ENCODE measurements at places on chromosomes 16 and 17.

- no peak for DNase-seq
- H3K27ac ChIP-seq, result no peak overlapping the region
- H3K27me3 ChIP-seq, result no peaks in the 10 kb centered on the region
These were observed 5.4 kb downstream of the DYNC1LI2 start for GRCh38 chr16:66746048-66746447.

DNA sequence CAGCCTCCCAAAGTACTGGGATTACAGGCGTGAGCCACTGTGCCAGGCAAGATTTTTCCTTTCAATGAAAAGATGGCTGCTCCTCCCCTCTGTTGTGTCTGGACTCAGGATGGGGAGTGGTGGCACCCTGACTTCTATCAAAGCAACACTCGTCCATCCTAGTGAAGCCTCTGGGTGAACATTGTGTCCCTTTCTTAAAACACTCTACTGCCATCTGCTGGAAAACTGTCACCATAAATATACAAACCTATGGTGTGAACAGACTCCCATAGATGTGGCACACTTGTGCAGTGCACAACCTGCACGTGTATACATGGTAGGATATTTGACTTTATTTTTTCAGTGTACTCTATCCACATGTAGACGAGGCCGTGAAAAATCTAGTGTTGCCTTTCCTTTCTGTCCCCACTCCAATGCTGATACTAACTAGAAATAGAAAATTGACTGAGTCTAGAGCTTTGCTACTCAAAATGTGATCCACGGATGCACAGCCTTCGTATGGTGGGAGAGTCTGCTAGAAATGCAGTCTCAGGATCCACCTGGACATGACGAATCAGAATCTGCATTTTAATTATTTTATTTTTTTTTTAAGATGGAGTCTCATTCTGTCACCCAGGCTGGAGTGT, 55.9 kb upstream of the PLCG2 start:
- H3K27ac ChIP-seq, result no peak overlapping the region
- peaks cover 5% of the 10 kb centered on the region for H3K4me1 ChIP-seq
- DNase-seq, result no peak
- no peak overlapping the region for H3K4me3 ChIP-seq
- H3K36me3 ChIP-seq, result no peaks in the 10 kb centered on the region

DNA sequence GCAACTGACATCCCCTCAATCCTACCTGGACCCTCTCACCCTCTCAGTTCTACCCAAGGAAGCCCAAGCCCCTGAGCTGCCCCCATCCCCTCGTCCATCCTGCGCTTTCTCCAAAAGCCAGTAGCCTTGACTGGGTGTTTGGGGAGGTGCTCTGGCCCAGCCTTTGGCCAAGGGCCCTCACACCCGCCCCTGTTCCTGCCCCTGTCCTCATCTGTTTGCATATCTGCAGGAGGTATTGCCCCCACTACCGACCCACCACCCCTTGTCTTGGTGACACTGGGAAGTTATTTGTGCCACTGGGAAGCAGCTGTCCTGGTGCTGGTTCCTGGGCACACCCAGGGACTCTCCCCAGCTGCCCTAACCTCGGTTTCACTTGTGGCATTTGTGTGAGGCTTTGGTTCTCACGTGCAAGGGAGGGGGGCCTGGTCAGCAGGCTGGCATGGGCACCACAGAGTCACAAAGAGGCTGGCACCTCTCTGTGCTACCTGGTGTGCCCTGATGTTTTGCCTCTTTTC, 75.3 kb downstream of the MRC2 start:
- H3K27ac ChIP-seq, result no peak overlapping the region
- H3K4me3 ChIP-seq, result no peak overlapping the region
- no peaks in the 10 kb centered on the region for H3K36me3 ChIP-seq
- no peaks in the 10 kb centered on the region for H3K27me3 ChIP-seq

DNA sequence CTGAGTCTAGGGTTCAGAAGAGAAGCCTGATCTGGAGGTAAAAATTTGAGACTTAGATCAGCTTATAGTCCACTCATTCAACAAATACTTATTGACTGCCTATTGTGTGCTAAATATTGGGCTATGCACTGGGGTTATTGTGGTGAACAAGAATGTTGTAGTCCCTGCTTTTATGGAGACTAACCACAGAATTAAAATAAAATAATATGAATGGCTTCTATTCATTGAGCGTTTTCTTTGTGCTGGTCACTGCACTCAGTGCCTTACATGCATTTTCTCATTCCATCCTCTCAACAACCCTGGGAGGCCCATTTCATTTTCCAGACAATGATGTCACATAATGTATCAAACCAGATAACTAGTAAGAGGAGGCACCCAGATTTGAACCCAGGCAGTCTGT, 4.8 kb downstream of the NEK8 start:
- no peak overlapping the region for H3K4me3 ChIP-seq
- peaks cover 8% of the 10 kb centered on the region for H3K4me1 ChIP-seq
- H3K27ac ChIP-seq, result no peak overlapping the region
- no peaks in the 10 kb centered on the region for H3K36me3 ChIP-seq

- no peaks in the 10 kb centered on the region for H3K36me3 ChIP-seq
- H3K27me3 ChIP-seq, result no peaks in the 10 kb centered on the region
- no peak for DNase-seq
- H3K4me3 ChIP-seq, result no peak overlapping the region
- no peaks in the 10 kb centered on the region for H3K4me1 ChIP-seq
- H3K27ac ChIP-seq, result no peak overlapping the region
These were observed 5.2 kb upstream of the LIG3 start for GRCh38 chr17:34974794-34975785.

DNA sequence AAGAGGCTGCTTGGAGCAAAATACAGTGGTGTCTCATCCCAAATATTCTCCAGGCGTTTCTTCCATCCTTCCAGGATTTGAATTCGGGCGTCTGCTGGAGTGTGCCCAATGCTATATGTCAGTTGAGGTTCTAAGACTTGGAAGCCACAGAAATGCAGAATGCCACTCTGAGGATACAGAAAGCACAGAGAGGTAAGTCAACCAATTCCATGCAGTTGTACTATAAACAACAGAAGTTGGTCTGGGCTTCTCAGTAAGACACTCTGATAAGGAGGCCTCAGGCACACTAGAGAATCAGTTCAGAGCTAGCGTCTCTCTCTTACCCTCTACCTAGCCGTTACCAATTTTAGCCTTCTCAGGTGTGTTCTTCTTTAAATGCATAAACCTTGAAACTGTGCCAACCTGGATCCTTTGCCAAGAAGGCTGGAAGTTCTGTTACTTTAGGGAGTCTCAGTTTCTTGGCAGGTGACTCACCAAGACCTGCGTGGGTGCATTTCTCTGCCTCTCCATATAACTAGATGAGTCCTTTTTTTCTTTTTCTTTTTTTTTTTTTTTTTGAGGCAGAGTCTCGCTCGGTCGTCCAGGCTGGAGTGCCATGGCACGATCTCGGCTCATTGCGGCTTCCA, 15.1 kb downstream of the NQO1 start:
- no peak for DNase-seq
- no peaks in the 10 kb centered on the region for H3K4me1 ChIP-seq
- H3K27me3 ChIP-seq, result no peaks in the 10 kb centered on the region
- no peak overlapping the region for H3K4me3 ChIP-seq

GRCh38 chr16:48426244-48427141, 41.3 kb upstream of the SIAH1 start:
- no peak overlapping the region for H3K4me3 ChIP-seq
- no peaks in the 10 kb centered on the region for H3K4me1 ChIP-seq
- no peak overlapping the region for H3K27ac ChIP-seq

DNA sequence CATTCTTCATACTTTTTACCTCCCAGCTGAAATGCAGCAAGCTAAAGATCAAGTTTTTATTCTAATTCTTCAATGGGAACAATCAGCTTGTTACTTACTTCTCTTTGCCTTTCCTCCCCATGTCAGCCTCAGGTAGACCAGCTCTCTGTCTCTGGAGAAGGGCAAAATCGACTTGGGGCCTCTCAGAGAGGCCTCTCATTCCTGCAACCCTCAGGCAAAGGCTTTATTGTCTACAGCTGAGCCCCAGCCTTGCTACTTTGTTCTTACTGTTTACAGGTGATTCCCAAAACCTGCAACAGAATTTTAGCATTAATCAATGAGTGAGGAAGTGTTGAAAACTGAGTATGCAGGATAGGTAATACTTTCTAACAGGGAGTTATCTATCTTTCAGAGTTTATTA, 148.6 kb downstream of the KIF2B start:
- H3K4me3 ChIP-seq, result no peak overlapping the region
- no peaks in the 10 kb centered on the region for H3K27me3 ChIP-seq
- no peaks in the 10 kb centered on the region for H3K4me1 ChIP-seq
- no peak overlapping the region for H3K27ac ChIP-seq
- no peaks in the 10 kb centered on the region for H3K36me3 ChIP-seq
- no peak for DNase-seq

- DNase-seq, result no peak
- no peak overlapping the region for H3K4me3 ChIP-seq
- H3K27ac ChIP-seq, result no peak overlapping the region
These were observed 32.0 kb downstream of the SCPEP1 start for GRCh38 chr17:57009737-57010445.

DNA sequence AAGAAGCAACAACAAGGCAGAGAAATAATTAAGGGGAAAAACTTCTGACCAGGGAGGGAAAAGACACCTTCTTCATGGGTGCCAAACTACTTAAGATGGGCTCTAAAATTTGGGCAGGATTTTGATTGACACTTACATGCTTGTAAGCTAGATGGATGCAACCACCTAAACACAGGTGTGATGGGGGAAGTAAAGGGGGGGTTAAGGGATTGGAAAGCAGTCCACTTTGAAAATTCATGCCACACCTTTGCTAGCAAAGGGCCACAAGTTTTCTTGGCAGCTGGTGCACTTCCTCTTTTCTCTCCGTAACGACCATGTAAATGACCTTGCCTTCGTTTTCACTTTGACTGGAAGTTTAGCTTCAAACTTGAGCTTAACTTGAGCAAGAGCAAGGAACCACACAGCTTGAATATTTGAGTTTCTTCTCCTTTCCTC, 14.3 kb upstream of the PRKAR1A start:
- H3K4me1 ChIP-seq, result no peaks in the 10 kb centered on the region
- no peaks in the 10 kb centered on the region for H3K27me3 ChIP-seq
- no peak overlapping the region for H3K4me3 ChIP-seq
- no peak overlapping the region for H3K27ac ChIP-seq
- no peak for DNase-seq
- no peaks in the 10 kb centered on the region for H3K36me3 ChIP-seq

GRCh38 chr16:17276010-17276530, 194.7 kb downstream of the XYLT1 start:
- H3K4me1 ChIP-seq, result peaks cover 7% of the 10 kb centered on the region
- no peaks in the 10 kb centered on the region for H3K36me3 ChIP-seq
- H3K4me3 ChIP-seq, result no peak overlapping the region

GRCh38 chr17:55811536-55811935, 60.7 kb downstream of the PCTP start:
- no peak overlapping the region for H3K27ac ChIP-seq
- no peaks in the 10 kb centered on the region for H3K4me1 ChIP-seq
- H3K36me3 ChIP-seq, result no peaks in the 10 kb centered on the region
- no peak overlapping the region for H3K4me3 ChIP-seq
- DNase-seq, result no peak

DNA sequence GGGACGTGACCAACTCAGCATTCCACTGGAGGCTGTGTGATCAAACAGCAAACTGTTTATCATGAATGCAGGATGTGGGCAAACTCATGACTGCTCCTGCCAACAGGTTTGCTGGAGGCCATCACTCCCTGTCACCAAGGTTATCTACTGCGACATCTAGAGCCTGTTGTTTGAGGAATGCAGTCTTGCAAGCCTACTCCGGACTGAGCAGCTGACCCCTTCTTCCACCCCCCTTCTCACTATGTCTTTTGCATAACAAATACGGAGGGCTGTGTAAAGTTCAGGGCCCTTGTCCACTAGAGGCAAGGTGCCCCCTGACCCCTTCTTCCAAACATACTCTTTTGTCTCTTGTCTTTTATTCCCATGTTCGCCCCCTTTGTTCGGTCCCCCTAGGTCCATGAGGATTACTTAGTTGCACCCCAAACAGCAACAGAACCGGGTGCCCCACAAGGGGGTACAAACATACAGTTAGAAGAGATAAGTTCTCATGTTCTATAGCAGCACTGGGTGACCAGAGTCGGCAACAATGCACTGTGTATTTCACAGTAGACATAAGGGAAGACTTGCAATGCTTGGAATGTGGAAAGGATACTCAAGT, 28.7 kb downstream of the MEAK7 start:
- no peak overlapping the region for H3K4me3 ChIP-seq
- no peaks in the 10 kb centered on the region for H3K27me3 ChIP-seq
- H3K4me1 ChIP-seq, result no peaks in the 10 kb centered on the region
- peaks cover 7% of the 10 kb centered on the region for H3K36me3 ChIP-seq
- no peak for DNase-seq

DNA sequence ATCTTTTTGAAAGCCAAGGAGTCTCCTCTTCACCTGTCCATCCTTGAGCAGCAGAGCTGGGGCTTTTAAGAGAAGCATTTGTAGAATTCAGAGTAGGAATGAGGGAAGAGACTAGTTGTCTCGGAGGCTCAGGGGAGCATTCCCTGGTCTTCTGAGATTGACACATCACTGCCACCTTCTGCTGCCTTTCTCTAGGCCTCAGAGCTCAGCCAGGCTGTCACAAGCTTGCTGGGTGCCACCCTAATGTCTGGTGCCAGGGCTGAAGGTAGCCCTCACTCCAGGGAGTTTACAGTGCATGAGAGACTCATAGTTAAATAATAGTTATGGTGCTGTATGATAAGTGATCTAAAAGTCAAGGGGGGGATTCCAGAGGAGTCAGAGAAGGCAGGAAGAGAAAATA, 39.7 kb downstream of the B9D1 start:
- no peaks in the 10 kb centered on the region for H3K4me1 ChIP-seq
- no peak overlapping the region for H3K27ac ChIP-seq
- no peaks in the 10 kb centered on the region for H3K27me3 ChIP-seq
- DNase-seq, result no peak
- H3K36me3 ChIP-seq, result no peaks in the 10 kb centered on the region
- H3K4me3 ChIP-seq, result no peak overlapping the region

- no peaks in the 10 kb centered on the region for H3K27me3 ChIP-seq
- H3K4me1 ChIP-seq, result no peaks in the 10 kb centered on the region
- no peak overlapping the region for H3K4me3 ChIP-seq
These were observed 279.6 kb downstream of the MAF start for GRCh38 chr16:79320956-79321355.

- no peak overlapping the region for H3K27ac ChIP-seq
- H3K4me1 ChIP-seq, result peaks cover 18% of the 10 kb centered on the region
- H3K4me3 ChIP-seq, result no peak overlapping the region
- no peak for DNase-seq
- H3K27me3 ChIP-seq, result peaks cover 72% of the 10 kb centered on the region
These were observed 13.0 kb upstream of the HOXB9 start for GRCh38 chr17:48639136-48639535.

GRCh38 chr17:78652913-78653312, 75.7 kb upstream of the DNAH17 start:
- no peaks in the 10 kb centered on the region for H3K4me1 ChIP-seq
- H3K27ac ChIP-seq, result no peak overlapping the region
- no peaks in the 10 kb centered on the region for H3K36me3 ChIP-seq
- DNase-seq, result no peak
- no peaks in the 10 kb centered on the region for H3K27me3 ChIP-seq

DNA sequence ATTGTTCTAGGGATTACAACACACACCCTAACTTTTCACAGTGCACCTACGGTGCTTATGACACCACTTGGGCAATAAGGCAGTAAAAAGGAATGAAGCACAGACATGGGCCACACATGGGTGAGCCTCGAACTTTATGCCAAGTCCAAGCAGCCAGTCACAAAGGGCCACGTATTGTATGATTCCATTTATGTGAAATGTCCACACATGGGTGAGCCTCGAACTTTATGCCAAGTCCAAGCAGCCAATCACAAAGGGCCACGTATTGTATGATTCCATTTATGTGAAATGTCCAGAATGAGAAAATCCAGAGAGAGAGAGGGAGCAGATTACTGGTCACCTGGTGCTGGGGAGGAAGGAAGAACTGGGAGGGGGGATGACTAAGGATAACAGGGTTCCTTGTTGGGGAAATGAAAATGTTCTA, 22.2 kb downstream of the RMI2 start:
- H3K36me3 ChIP-seq, result no peaks in the 10 kb centered on the region
- DNase-seq, result no peak
- H3K4me3 ChIP-seq, result no peak overlapping the region
